ENCODE measurements at places on chromosomes 1 and 21. TPM values are rescaled to one million over a fixed set of nuclear protein-coding genes. Genes with fewer than 3 reads are reported as not detected.

The RGS1 gene
- 16.3 TPM for total RNA-seq

The LCE3E gene
- not detected for total RNA-seq

The PLD5 gene
- 0.21 TPM for total RNA-seq

The UMODL1 gene
- 0.50 TPM for total RNA-seq

The TTC24 gene
- not detected for total RNA-seq

The TSTD1 gene
- total RNA-seq, result 63.2 TPM

The TMPRSS15 gene
- not detected for total RNA-seq

The BACH1 gene
- total RNA-seq, result 148 TPM

The HOOK1 gene
- total RNA-seq, result 14.7 TPM

The KPRP gene
- total RNA-seq, result not detected

The LRIG2 gene
- 15.0 TPM for total RNA-seq

The DMBX1 gene
- total RNA-seq, result not detected

The FCRL6 gene
- total RNA-seq, result 2.3 TPM

The BATF3 gene
- 12.8 TPM for total RNA-seq

The SPRR5 gene
- total RNA-seq, result not detected

The NTMT2 gene
- not detected for total RNA-seq

Measured in lower lobe of right lung (tissue), 2 donors.